ENCODE measurements at places on chromosomes 3 and 15.
A peak's percentile ranks its signal among the peaks of the same experiment; 100 is the strongest.

DNA sequence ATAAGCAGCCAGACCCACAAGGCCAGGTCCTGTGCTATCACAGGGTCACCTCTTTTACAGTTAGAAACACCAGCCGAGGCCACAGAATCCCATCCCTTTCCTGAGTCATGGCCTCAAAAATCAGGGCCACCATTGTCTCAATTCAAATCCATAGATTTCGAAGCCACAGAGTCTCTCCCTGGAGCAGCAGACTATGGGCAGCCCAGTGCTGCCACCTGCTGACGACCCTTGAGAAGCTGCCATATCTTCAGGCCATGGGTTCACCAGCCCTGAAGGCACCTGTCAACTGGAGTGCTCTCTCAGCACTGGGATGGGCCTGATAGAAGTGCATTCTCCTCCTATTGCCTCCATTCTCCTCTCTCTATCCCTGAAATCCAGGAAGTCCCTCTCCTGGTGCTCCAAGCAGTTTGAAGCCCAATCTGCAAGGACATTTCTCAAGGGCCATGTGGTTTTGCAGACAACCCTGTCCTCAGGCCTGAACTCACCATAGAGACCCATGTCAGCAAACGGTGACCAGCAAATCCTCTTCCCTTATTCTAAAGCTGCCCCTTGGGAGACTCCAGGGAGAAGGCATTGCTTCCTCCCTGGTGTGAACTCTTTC lies 39.6 kb downstream of the TGM4 start:
- DNase-seq = peak; percentile 72
- no peak overlapping the region for H3K27ac ChIP-seq
- H3K36me3 ChIP-seq = peaks cover 2% of the 10 kb centered on the region
- no peak overlapping the region for H3K4me3 ChIP-seq
- peaks cover 10% of the 10 kb centered on the region for H3K27me3 ChIP-seq

GRCh38 chr15:23482764-23483489 lies 35.9 kb upstream of the GOLGA6L2 start:
- H3K27ac ChIP-seq = no peak overlapping the region
- H3K27me3 ChIP-seq = no peaks in the 10 kb centered on the region
- no peak for DNase-seq
- no peak overlapping the region for H3K4me3 ChIP-seq
- H3K36me3 ChIP-seq = no peaks in the 10 kb centered on the region
- H3K4me1 ChIP-seq = peaks cover 4% of the 10 kb centered on the region

GRCh38 chr3:112984485-112984884 lies 6.3 kb upstream of the GTPBP8 start:
- no peak overlapping the region for H3K4me3 ChIP-seq
- H3K36me3 ChIP-seq = no peaks in the 10 kb centered on the region
- peaks cover 14% of the 10 kb centered on the region for H3K4me1 ChIP-seq
- H3K27me3 ChIP-seq = no peaks in the 10 kb centered on the region

DNA sequence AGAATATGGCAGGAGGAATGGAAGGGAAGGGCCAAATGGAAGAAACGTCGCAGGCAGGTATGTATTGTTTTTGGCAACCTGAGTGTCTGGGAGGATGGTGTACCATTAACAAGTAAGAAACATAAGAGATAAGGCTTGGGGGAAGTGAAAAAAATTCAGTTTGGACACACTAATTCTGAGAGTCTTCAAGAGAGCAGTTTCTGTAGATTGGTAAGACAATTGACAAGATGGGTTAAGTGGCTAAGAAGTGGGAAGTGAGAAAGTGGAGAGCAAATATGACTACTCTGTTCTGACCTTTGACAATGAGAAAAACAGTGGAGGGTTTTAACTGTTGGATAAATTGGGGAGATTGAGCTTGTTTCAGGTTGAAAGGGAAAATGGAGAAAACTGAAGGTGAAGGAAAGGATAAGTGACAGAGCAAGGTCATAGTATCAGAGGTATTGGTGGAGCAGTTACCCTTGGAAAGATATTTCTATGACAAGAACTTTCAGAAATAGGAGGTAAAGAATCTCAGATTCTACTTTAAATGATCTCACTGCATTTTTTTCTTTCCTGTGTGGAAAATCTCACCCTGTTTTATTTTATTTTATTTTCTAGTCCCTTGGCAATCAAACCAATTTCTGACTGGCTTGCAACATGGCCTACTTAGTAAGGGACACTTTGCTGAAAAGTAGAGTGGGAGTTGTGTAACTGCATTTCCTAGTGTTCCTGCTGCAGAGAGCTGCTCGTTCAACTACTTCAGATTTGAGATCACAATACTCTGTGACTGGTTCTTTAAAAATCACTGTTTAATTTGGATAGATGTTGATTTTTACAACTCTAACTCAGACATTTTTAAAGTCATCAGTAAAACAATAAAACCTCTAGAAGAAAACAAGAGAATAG lies 23.1 kb upstream of the GABPB1 start:
- H3K4me3 ChIP-seq = no peak overlapping the region
- peaks cover 6% of the 10 kb centered on the region for H3K27me3 ChIP-seq
- DNase-seq = no peak
- no peaks in the 10 kb centered on the region for H3K36me3 ChIP-seq
- H3K4me1 ChIP-seq = peaks cover 8% of the 10 kb centered on the region
- peak overlapping the region; percentile 0 for H3K27ac ChIP-seq

GRCh38 chr3:151434151-151434890 lies 26.5 kb downstream of the IGSF10 start:
- no peak for DNase-seq
- no peak overlapping the region for H3K27ac ChIP-seq
- H3K27me3 ChIP-seq = peaks cover 3% of the 10 kb centered on the region
- no peak overlapping the region for H3K4me3 ChIP-seq

DNA sequence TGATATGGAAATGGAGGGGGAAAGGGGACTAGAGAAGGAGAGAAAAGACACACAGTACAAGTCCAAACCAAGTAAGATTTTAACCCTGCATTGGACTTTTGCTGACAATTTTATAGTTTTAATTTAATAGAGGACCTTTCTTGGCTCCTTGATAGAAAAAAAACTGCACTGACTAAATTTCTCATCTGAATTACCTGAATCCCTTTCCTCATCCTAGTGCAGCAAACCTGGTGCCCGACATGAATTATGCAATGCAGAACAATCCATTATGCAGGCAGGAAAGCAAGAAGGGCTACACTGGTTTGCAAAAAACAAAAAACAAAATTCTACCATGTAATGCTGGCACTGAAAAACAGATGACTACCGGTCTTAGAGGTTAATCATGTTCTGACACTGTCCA lies 15.5 kb downstream of the MAGI1 start:
- H3K27me3 ChIP-seq = no peaks in the 10 kb centered on the region
- H3K36me3 ChIP-seq = no peaks in the 10 kb centered on the region
- no peaks in the 10 kb centered on the region for H3K4me1 ChIP-seq
- H3K4me3 ChIP-seq = no peak overlapping the region

DNA sequence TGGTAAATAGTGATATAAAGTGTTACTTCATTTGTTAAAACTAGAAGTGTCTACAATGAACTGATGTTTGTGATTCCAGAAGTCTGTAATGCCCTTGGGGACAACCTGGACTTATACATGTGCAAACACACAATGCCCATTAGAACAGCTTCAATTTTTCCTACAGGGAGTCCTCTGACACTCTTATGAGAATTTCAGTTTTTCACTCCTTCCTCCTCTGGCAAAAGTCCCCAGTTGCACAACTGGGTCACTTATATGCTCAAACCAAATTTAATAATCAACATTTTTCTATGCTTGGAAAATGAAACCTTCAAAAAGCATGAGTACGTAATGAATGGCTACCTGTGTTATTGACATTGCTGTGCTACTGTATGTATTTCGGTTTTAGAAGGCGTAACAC lies at the start of gene OR5H15:
TSS of gene OR5H15 (plus strand) at position 301 of the 400 bp plus-strand sequence. CDS start 2,004 bp downstream, outside the sequence.
- H3K27me3 ChIP-seq = no peaks in the 10 kb centered on the region
- no peak for DNase-seq
- no peaks in the 10 kb centered on the region for H3K4me1 ChIP-seq
- no peak within 1 kb of the TSS for H3K4me3 ChIP-seq
- no peak within 1 kb of the TSS for H3K27ac ChIP-seq

DNA sequence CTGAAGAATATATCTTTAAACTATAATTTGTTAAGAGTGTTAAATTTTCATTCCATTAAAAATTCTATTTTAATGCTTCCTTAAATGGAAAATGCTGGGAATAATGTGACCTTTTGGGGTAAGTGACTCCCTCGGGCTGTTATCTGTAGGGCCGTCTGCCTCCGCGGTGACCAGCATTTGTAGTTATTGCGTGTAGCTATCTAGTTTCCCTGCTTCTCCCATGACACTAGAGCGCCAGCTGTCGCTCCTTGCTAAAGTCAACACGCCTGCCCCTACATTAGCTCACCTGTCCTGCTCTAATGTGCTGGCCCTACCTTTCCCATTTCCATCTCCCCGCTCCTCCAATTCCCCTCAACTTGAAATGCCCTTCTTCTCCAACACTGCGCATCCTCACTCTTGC lies 12.4 kb upstream of the CHRM5 start:
- no peak overlapping the region for H3K27ac ChIP-seq
- no peak for DNase-seq
- no peaks in the 10 kb centered on the region for H3K27me3 ChIP-seq
- H3K4me3 ChIP-seq = no peak overlapping the region
- no peaks in the 10 kb centered on the region for H3K36me3 ChIP-seq
- no peaks in the 10 kb centered on the region for H3K4me1 ChIP-seq

GRCh38 chr3:120172070-120172469 lies 77.8 kb upstream of the GSK3B start:
- DNase-seq = no peak
- no peaks in the 10 kb centered on the region for H3K36me3 ChIP-seq
- no peaks in the 10 kb centered on the region for H3K27me3 ChIP-seq
- H3K4me3 ChIP-seq = no peak overlapping the region

DNA sequence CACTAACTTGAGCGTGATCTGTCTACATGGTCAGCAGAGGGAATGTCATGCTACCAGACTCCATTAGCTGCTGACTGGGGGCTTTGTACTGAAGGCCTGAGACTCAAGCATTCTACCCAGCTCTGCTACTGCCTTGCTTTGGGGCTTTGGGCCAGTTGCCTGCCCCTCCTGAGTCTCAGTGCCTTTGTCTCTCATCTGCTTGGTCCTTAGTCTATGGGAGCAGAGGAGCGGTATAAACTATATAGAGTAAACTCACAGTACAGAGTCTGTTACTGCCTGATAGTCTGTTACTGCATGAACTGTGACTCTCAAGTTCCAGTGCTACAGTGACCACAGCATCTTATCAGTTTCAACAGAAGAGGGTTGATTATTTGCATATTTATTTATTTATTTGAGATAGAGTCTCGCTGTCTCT lies 38.5 kb upstream of the C15orf39 start:
- H3K27ac ChIP-seq = no peak overlapping the region
- H3K27me3 ChIP-seq = peaks cover 22% of the 10 kb centered on the region
- no peak for DNase-seq
- no peak overlapping the region for H3K4me3 ChIP-seq

DNA sequence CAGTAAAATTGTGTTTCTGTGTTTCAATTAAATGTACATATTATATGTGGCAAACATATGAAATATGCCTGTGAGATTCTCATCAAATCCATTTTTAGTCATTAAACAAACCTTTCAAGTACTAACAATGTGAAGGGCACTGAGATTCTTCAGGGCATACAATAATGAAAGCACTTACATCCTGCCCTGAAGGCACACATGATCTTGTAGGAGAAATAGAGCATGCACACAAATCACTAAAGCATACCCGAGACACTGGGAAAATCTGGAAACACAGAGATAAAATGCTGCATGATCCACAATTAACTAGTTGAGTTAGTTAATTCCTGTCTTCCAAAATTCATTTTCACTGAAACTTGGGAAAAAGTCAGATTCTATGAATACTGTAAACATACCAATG lies 810.5 kb upstream of the NECTIN3 start:
- no peak overlapping the region for H3K27ac ChIP-seq
- H3K4me1 ChIP-seq = no peaks in the 10 kb centered on the region
- no peak for DNase-seq
- no peak overlapping the region for H3K4me3 ChIP-seq
- H3K36me3 ChIP-seq = no peaks in the 10 kb centered on the region
- H3K27me3 ChIP-seq = no peaks in the 10 kb centered on the region

DNA sequence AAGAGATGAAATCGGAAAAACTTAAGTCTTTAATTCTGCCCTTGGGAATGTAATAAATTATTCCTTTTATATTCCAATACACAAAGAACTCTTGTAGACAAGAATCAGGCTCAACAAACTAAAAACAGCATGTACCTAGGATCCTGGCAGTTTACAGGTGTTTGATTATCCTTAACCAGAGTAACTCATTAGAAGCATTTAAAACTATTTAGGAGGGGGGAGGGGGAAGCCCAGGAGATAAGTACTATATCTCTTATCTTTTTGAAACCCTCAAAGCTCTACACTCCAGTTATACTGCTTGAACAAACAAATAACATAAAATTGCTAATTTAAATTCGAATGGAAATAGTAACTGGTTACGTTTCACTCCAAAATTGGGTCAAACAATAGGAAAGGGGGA lies 1.9 kb downstream of the CNBP start:
- no peaks in the 10 kb centered on the region for H3K27me3 ChIP-seq
- DNase-seq = no peak
- H3K4me1 ChIP-seq = peaks cover 58% of the 10 kb centered on the region
- peak overlapping the region; percentile 92 for H3K4me3 ChIP-seq
- H3K27ac ChIP-seq = peak overlapping the region; percentile 98

- H3K36me3 ChIP-seq = peaks cover 23% of the 10 kb centered on the region
- no peak overlapping the region for H3K27ac ChIP-seq
- no peak for DNase-seq
- H3K4me1 ChIP-seq = peaks cover 14% of the 10 kb centered on the region
- no peak overlapping the region for H3K4me3 ChIP-seq
Observed at GRCh38 chr15:75545064-75545463, 34.1 kb downstream of the PTPN9 start.

DNA sequence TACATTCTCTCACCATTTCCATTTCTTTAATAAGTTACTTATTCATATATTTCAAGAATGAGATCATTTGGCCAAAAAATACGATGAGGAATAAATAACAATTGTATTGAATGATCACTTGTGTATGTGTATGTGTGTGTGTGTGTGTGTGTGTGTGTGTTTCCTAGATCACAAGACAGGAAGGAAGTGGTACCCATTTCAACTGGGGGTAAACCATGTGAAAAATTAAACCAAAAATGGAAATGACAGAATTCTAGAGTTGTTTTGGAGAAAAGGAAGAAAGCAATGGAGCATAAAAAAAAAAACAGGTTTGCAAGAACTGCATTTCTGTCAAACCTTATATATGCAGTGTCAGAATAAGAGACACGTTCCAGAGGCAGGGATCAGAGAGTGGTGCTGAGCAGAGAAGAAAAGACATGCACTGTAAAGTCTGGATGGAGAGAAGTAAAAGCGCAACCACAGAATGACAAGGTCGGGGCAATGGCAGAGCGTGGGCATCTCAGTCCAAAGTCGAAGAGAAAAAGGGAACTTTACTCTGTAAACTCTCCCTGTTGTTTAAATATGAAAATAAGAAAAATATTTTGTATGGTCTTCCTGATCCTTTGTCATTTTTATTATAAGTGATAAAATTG lies 75.5 kb downstream of the PEX5L start:
- peaks cover 16% of the 10 kb centered on the region for H3K27me3 ChIP-seq
- H3K27ac ChIP-seq = no peak overlapping the region
- H3K36me3 ChIP-seq = no peaks in the 10 kb centered on the region
- peaks cover 20% of the 10 kb centered on the region for H3K4me1 ChIP-seq
- DNase-seq = no peak
